ENCODE measurements at places on chromosomes 3 and 15.

- DNase-seq = no peak
These were observed 29.6 kb downstream of the CPOX start for GRCh38 chr3:98563661-98564281.

GRCh38 chr3:53140847-53141845, 10.9 kb upstream of the RFT1 start:
- no peak for DNase-seq

DNA sequence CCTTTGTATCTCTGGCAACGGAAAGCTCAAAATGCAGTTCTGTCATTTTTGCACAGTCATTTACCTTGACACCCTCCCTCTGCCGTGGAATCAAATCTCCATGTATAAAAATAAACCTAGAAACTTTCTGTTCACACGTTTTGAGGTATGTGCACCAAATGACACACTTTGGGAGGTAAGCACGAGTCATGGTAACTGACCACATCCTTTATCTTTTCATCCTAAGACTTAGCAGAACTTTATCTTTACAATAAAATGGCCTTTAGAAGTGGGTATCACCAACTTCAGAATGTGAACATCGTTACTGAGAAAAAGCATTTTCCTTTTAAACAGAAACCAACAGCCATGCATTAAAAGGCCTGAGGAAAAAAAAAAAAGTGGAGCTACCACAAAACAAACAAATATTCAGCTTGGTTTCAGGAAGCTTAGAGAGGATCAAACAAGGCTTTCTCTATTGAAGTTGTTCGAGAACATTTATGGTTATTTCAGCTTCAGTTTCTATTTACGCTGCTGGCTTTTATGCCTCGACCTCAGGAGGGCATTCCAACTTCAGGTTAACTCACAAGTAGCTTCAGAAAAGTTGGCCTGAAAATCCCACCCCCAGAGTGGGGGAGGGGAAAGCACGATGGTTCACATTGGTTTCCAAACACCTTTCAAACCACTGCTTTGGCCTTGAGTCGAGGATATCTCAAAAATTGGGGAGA, 171.1 kb upstream of the ICE2 start:
- DNase-seq = peak; percentile 36

GRCh38 chr15:37880009-37880834, 54.2 kb upstream of the TMCO5A start:
- DNase-seq = no peak

DNA sequence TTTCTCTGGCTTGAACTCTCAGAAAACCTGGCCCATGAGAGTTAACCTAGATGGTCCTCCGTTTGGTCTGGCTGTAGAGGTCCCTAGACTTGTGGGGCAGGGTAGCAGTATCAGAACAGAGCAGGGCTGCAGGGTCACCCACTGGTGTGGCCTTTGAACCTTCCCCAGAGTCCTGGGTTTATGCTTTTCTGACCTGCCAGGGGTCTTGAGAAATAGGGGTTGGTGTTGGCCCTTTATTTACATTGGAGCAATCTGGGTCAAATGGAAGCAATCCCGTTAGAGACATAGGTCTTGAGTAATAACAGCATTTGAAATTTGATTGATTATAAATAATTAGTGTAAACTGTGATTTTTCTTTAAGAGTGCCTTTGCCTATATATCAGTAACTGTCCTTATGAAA, 23.8 kb downstream of the DLEC1 start:
- no peak for DNase-seq

DNA sequence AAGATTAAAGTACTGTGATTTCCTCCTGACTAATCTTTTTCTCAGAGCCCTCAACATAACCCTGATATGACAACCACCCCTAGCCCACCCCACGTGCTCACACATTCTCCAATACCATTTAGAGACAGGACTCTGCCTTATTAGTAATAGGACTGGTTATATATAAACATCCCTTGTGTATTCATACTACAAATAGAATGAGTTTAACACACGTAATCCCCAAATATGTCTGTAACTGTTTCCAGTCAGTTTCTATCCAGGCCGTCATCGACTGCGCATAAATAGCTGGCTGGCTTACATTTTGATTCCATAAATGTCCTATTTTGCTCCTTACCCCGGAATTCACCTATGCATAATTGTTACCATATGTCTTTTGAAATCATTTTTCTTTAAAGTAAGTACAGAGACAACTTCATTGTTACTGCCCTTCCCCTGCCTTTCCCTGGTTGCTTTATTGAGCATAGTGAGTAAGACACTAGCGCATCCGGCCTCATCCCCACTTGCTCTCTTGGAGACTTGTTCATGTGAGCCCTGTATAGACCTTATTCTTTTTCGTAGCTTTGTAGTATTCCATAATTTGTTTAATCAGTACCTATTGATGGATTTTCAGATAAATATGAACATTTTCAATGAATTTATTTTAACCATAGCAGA, 3.5 kb upstream of the P2RY14 start:
- no peak for DNase-seq

DNA sequence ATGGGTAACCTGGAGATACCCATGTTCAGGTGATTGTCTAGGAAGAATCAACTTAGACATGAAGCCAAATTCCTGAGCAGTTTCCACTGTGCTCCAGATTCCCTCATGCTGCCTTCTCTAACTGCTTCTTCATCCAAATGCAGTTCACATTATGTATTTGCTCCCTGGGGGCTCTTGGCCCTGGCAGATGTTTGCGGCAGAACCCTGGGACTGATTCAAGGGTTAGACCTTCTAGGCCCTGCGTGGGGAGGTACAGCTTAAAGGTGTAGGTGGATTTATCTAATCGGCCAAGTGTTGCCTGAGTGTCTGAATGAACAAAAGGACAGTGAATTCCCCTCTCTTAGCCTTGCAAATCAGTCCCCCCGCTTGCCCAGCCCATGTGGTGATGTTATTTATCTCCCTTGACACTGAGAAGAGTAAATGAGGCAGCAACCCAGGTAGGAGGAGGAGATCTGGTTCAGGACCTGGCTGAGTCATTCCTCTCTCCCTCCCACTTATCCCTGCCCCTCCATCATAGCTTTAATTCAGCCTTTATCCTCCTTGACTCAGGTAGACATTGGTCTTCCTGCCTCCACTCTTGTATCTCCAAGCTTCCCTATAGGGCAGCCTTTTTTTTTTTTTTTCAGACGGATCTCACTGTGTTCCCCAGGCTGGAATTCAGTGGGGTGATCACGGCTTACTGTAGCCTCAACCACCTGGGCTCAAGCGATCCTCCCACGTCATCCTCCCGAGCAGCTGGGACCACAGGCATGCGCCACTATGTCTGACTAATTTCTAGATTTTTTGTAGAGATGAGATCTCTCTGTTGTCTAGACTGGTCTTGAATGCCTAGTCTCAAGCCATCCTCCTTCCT, 54.8 kb downstream of the MAGEF1 start:
- peak; percentile 18 for DNase-seq

- no peak for DNase-seq
These were observed 13.0 kb downstream of the LIPC start for GRCh38 chr15:58444658-58445332.

DNA sequence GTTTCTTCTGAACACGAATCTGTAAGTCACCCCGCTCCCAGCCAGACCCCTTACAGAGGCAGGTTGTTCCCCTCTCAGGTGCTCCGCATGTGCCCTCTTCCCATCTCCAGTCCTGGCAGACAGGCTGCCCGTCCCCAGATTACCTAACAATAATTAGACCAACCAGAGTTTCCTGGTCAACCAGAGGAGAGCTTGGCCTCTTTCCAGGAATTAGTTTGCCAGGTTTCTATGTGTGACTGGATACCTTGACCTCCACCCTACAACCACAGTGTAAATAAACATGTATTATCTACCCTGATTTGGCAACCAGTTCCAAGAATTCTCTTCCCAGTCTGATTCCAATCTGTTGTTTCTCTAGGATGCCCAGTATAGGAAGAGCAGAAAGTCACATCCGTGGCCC, 178.0 kb upstream of the UMPS start:
- no peak for DNase-seq

- no peak for DNase-seq
These were observed 168.3 kb downstream of the MEIS2 start for GRCh38 chr15:36932070-36932469.

- DNase-seq = no peak
These were observed at the start of gene CA12 for GRCh38 chr15:63381301-63382204. TSS of gene CA12 (minus strand) at chr15:63381846. CDS start at chr15:63381720, 126 bp downstream.

GRCh38 chr3:50317300-50317699, 5.2 kb downstream of the HYAL2 start:
- no peak for DNase-seq

- DNase-seq = no peak
These were observed 116.7 kb downstream of the CADPS start for GRCh38 chr3:62758296-62759066.
